Ecto neural progenitor cell (in vitro differentiated cells): ENCODE measurements at places on chromosomes 5 and 9.

DNA sequence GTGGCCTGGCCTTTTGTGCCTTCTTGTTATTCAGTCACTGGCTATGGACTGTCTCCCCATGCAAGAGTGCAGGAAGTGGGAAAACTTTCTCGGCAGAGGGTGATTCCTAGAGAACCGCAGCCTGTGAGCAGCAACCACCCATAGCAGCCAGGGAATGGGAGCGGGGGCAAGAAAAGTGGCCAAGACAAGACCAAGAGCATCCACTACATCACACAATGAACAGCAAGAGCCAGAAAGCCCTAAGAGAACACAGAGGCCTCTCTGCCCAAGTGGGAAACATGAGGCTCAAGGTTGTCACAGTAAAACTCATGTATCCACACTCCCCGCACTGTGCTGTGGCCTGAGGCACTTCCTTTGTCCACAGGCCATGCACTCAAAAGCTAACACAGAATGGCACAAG is 129.1 kb upstream of the FSTL4 start:
- DNase-seq = no peak

GRCh38 chr5:177498013-177498787 is 796 bp upstream of the PDLIM7 start:
- DNase-seq = peak; percentile 79

DNA sequence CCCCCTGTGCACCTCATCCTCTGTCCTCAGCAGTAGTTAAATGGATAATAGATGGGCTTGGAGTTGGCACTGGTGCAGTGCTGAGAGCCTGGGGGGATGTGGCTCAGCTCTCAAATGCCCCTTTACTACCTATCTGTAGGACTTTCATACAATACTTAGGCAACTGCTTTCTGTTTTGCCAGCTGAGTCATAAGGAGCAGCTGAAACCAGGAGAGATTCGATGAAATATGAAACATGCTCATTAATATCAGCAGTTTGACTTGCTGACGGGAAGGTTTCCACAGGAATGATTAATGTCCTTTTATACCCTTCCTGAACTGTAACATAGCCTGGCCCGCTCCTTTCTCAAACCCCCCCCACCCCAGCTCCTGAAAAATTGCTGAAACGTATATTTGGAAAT is 142.6 kb downstream of the SAXO1 start:
- DNase-seq = no peak

GRCh38 chr5:113488645-113489184 is 462 bp upstream of the MCC start:
- DNase-seq = no peak

DNA sequence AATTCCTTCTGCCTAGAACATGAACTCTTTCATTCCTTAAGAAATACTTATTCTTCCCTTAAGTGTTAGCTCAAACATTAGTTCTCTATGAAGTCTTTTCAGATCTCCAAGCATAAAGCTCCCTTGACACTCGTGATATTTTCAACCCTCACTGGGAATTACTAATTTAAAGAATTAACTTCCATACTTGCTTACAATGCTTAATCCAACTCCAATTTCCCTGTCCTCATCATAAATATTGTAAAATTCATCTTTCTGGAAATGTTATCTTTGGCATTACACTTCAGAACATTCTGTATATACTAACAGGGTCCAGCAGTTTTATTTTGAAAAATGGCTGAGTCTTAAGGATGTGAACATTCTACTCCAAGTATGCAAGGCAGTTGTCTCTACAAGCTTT is 7.2 kb downstream of the STARD4 start:
- DNase-seq = no peak

DNA sequence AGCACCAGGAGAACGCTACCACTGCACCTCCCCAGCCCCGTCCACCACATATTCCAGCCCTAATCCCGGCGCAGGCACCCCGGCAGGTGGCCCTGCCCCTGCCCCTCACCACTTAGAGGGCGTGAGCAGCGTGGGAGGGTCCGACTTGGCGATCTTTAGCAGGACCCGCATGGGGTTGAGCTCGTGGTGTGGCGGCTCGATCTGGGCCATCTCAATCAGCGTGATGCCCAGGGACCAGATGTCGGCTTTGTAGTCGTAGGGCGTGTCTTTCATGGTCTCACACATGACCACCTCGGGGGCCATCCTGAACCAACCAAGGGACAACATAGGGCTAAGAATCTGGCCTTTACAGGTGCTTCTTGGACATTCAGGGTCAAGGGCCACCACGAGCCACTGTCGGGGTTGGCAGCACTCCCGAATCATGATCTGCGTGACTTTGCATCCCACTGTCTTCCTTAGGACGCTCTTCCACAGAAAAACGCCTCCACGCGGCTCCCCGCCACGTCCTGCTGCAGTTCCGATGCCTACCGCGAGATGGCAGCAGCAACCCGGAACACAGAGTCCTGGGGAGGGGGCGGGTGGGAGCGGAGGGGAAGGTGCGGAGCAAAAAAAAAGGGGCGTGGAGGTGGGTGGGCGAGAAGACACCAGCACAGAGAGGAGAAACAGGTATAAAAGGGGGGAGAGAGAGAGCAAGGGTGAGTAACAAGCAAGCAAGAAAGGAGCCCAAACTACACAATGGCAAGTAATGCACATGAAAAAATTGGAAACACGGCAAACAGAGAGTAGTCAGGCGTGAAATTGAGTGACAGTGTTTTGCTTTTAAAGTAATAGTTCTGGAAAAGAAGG is 81.3 kb downstream of the STK10 start:
- peak; percentile 86 for DNase-seq

DNA sequence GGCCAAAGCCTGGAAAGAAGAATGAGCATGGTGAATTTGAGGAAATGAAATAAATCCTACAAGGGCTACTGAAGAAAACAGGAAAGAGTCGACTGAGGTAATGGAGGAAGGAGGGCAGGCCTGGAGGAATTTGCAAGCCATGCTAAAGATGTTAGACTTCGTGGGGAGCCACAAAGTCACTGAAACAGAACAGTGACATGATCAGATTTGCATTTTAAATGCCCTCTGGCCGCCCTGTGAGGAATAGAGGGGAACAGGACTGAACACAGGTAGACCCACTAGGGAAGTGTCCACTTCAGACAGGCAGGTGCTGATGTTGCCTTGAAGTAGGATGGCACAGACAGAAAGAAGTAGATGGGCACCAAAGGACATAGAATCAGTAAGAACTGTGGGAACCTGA is 42.8 kb upstream of the RLN1 start:
- DNase-seq = no peak

- DNase-seq = peak; percentile 51
Measured at GRCh38 chr9:18861609-18862544, 171.1 kb downstream of the SAXO1 start.

DNA sequence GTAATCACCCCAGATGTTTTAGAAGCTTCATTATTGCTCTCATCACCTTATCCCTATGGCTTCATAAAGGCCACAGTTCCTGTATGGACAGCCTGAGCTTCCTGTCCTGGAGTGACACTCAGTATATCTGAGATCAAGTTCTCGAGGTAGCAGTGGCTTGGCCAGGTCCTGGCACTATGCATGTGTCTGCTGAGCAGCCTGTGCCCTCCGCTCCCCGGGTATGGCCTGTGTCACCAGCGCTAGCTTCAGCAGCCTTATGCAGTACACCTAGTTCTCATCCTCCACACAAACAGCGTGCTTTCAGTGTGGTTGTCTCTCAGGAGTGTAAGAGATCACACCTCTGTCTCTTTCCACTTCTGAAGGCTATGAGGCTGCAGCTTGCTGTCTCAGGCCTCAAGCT is 514.7 kb downstream of the DIRAS2 start:
- DNase-seq = no peak

DNA sequence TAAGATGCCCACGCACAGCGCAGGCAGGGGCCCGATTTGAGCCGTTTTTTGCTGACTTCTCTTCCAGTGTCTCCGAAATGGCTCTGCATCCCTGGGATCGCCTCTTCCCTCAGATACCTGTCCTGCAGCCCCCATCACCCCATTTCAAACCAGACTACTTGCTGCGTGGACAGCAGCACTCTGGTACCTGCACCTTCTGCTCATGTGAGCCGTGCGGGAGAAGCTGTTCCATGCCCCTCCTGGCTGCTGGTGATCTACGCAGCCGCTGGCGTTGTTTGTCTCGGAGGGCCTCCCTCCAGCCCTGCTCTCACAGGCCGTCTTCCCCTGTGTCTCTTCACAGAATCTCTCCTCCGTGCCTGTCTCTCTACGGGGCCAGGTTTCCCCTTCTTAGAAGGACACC is 13.4 kb downstream of the CEP72 start:
- no peak for DNase-seq

DNA sequence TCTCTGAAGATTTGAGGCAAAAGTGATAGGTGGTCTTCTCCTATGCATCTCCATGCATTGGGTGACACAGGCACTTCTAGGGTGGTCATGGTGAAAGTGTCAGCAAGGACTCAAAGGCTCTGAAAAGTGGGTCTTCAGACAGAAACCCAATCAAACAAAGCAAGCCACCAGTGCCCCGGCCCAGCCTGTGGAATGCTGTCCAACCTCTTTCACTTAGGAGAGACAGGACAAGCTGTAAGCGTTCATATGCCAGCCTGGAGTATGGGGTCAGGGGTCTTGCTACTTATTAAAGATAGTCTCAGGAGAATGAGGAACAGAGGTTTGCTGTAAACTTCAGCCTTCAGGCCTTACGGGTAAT is 324.5 kb downstream of the GADD45G start:
- no peak for DNase-seq

DNA sequence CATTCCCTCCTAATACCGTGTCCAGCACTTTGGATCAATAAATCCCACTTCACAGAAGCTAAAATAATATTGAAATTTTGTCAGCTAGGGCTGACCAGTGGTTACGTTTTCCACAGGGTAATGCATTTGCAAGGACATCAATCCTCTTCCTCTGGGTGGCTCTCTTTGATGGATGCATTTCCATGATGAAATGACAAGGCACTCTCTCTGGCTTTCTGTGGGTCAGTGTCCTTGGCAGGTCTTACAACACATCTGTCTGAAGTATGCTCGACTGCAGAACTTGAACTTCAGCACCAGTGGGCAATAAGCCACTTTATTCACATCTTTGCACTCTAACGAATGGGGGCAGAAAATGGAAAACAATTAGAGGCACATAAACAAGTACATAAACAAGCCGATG is 330.1 kb downstream of the ADAMTS6 start:
- no peak for DNase-seq

DNA sequence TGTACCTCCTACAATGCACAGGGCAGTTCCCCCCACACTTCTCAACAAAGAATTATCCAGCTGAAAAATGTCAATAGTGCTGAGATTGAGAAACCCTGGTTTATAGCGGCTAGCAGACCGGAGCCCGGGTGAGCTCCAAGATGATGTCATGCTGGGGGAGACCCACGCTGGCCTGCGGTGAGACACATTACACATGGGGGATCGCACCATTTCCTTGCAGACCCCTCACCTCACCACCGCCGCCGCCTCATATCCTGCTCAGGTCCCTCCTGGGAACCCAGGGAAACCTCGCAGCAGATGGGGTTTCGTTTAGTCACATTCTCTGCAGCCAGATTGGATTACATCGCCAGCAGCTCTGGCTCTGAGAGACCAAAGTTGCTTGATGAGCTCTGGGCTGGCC is 14.7 kb upstream of the TNC start:
- no peak for DNase-seq

DNA sequence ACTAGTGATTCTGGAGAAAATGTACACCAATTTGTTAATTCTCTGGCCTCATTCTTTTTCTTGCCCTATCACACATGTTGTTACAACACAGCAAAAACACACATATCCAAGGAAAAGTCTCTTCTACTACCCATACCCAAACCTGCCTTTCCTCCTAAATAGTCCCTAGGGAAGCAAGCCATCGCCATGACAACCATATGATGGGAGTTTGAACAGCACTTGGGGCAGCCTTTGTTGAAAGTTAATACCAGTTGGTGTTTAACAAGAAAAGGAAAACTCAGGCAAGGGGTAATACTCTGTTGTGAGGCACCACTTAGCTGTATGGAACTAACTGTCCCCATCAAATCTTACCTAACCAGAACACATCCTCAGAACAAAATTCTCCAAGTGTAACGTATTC is 1.7 kb downstream of the TRPM3 start:
- no peak for DNase-seq

GRCh38 chr5:102974177-102974576 is 145.8 kb downstream of the GIN1 start:
- DNase-seq = no peak

DNA sequence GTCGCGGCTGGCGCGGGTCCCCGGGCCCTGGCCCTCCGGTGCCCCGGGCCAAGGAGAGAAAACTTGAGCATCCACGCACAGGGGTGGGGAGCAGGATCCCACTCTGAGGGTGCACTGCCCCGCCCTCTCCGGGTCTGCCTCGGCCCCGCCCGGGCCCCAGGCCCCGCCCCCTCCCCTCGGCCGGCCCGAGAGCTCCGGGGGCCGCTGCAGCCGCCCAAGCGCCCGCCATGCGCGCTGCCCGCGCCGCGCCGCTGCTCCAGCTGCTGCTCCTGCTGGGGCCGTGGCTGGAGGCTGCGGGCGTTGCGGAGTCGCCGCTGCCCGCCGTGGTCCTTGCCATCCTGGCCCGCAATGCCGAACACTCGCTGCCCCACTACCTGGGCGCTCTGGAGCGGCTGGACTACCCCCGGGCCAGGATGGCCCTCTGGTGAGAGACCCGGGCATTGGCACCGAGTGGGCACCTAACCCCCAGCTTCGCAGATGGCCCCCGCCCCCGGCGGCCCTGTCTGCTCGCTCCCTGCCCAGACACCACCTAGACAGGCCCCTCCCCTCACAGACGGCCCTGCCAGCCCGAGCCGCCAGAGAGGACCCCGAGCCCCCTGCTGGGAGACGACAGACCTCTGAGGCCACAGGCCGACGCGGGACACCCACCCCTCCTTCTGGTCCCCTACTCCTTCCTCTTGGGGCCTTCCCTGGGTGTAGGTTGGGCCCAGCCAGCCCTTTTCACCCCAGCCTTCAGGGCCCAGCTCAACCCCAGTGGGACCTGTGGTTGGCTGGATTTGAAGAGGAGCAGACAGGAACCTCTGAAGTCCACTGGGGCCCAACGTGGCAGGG is at the start of gene CERCAM:
Gene CERCAM (plus strand): TSS at position 207 of the 831 bp plus-strand sequence. CDS start 21 bp downstream, at position 228.
- peak; percentile 83 for DNase-seq

DNA sequence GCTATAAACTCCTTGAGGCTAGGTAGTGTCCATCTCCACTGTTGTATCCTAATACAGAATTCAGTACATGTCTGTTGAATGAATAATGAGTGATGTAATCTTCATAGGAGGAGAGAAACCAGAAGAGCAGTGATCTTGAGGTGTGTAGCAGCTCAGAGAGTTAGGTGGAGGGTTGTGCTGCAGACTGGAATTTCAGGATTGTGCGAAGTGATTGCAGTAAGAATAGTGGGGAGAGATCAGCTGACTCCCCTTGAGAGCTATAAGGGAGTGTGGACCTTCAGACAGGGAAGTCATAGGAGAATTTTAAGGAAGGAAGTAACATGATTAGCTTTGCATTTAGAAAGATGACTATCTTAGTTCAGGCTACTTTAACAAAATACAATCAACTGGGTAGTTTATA is 4.4 kb downstream of the SNX24 start:
- DNase-seq = no peak

- DNase-seq = no peak
Measured at GRCh38 chr9:122619996-122620395, 5.5 kb downstream of the OR1Q1 start.

- DNase-seq = no peak
Measured at GRCh38 chr9:28445211-28445610, 871.9 kb upstream of the C9orf72 start.
